Activated T-helper 2 cell treated with anti-CD3 and anti-CD28 coated beads, Interferon-gamma antibody, Interleukin-2, Interleukin-4, amounts not matched to agents 10 μg/mL and 5 μg/mL and 100 μg/mL, durations not matched to agents 14 hours and 24 hours and 36 hours (primary cell): ENCODE measurements at places on chromosomes 13 and 19.

- no peak for DNase-seq
Observed at GRCh38 chr13:99608345-99608744, 107.1 kb downstream of the TM9SF2 start.

GRCh38 chr19:57071444-57071843, 48.3 kb upstream of the USP29 start:
- no peak for DNase-seq

- no peak for DNase-seq
Observed at GRCh38 chr19:38700350-38700901, 43.8 kb downstream of the CAPN12 start.

GRCh38 chr13:33164331-33164730, 121.2 kb downstream of the STARD13 start:
- DNase-seq = no peak

DNA sequence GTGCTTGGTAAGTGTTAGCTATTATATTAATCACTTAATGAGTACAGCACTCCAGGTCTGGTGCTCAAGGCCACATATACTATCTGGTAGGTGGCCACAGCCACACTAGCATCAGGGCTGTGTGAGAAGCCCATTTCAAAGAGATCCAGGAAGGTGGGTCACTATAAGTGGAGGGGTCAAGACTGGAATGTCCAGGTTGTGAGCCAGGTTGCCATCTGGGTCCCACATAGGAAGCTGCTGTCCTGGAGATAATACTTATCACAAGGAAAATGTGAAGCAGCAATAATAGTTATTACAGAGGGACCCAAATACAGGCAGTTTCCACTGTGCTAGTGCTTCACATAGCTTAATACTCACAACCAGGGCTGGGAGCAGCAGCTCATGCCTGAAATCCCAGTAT, 13.1 kb downstream of the C19orf47 start:
- no peak for DNase-seq

DNA sequence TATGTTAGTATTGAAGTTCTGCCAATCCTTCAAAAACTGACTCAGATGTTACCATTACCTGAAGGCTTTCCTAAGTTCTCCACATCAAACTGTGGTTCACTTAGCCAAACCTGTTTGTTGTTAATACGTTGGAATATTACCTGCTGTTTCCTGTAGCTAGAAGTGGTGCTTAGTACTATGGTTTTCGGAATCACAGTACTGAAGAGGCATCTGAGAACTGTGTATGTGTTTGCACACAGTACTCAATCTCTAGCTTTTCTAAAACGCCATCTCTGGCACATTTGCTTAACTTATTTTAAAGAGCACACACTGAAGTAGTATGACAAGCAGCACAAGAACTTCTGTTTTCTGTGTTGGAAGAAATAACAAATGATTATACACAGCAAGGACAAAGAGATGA, 248.2 kb downstream of the SHISA2 start:
- no peak for DNase-seq
